ENCODE measurements at places on chromosomes 1 and 21.

- no peak for DNase-seq
These were observed 425.8 kb downstream of the DSCAM start for GRCh38 chr21:40421121-40421520.

- no peak for DNase-seq
These were observed 4.0 kb downstream of the HYI start for GRCh38 chr1:43449708-43450069.

DNA sequence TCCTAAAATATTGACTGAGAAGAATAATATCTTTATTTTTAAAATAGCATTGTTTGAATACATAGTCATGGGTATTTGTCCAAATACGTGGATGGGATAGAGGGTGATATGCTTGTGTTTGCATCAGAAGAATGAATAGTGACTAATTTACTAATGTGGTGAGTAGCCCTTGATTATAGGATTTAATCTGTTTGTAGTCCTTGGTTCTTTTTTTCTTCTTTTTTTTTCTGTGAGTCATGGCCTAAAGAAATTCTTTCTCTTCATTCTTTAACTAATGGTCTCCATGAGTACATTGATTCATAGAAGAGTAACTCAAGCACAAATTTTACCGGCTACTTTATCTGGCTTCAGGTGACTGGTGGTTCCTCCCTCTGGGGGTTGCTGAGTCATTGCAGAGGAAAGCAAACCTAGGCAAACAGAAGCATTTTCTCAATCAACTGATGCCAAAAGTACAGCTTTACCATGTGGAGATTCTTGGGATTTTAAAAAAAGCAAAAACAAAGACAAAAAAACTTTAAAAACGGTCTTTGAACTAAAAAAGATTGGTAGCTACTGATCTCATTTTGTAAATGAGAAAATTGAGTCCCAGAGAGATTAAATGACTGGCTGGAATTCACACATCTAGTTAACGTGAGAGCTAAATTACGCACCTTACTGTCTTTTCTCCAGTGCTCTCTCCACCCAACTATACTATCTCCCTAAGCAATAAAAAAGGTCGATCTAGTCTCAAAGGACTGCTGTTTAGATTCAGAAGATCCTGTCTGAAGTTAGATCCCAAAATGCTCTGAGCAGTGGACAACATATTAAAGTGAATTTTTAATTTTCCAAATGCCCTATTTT lies 40.5 kb downstream of the AK5 start:
- no peak for DNase-seq

GRCh38 chr1:47231301-47232186 lies 481 bp downstream of the TAL1 start:
- no peak for DNase-seq

- DNase-seq: no peak
These were observed 24.6 kb downstream of the C2CD2 start for GRCh38 chr21:41929248-41929647.

DNA sequence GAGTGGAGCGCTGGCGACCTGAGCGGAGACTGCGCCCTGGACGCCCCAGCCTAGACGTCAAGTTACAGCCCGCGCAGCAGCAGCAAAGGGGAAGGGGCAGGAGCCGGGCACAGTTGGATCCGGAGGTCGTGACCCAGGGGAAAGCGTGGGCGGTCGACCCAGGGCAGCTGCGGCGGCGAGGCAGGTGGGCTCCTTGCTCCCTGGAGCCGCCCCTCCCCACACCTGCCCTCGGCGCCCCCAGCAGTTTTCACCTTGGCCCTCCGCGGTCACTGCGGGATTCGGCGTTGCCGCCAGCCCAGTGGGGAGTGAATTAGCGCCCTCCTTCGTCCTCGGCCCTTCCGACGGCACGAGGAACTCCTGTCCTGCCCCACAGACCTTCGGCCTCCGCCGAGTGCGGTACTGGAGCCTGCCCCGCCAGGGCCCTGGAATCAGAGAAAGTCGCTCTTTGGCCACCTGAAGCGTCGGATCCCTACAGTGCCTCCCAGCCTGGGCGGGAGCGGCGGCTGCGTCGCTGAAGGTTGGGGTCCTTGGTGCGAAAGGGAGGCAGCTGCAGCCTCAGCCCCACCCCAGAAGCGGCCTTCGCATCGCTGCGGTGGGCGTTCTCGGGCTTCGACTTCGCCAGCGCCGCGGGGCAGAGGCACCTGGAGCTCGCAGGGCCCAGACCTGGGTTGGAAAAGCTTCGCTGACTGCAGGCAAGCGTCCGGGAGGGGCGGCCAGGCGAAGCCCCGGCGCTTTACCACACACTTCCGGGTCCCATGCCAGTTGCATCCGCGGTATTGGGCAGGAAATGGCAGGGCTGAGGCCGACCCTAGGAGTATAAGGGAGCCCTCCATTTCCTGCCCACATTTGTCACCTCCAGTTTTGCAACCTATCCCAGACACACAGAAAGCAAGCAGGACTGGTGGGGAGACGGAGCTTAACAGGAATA lies 4.2 kb downstream of the TFAP2E start:
- no peak for DNase-seq

DNA sequence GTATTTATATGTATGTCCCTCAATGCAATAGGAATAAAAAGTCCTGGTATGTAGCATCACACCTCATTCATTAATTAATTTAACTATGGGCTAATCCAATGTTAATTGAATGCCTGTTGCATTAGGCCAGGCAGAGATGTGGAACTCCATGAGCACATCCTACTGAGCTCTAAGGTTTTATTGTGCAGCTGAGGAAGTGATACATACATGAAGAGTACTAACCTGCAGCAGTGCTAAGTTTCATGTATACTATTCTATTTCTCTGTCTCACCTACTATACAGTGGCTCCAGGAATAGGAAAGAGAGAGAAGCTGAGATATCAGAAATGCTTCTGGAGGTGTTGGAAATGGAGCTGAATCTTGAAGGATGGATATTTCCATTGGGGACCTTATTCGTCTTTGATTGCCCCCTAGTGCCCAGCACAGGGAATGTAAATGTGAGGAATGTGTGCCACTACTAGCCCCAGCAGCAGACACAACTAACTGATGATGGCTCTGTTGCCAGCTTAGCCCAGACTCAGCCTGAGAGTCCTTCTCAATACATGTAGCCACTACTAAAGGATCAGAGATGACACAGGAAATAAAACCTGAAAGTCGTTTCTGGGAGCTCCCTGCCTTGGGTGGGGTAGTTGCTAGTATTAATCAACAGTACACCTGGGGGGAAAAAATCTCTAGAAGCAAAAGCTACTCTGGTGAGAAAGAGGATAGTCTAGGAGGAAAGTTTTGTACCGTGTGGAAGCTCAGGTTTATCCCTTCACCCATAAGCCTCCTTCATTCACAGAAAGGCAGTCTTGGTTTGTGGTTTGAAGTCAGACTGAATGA lies 173.3 kb upstream of the FOXD3 start:
- DNase-seq: peak; percentile 48

- no peak for DNase-seq
These were observed 576.6 kb downstream of the ADGRL2 start for GRCh38 chr1:82377201-82377884.

DNA sequence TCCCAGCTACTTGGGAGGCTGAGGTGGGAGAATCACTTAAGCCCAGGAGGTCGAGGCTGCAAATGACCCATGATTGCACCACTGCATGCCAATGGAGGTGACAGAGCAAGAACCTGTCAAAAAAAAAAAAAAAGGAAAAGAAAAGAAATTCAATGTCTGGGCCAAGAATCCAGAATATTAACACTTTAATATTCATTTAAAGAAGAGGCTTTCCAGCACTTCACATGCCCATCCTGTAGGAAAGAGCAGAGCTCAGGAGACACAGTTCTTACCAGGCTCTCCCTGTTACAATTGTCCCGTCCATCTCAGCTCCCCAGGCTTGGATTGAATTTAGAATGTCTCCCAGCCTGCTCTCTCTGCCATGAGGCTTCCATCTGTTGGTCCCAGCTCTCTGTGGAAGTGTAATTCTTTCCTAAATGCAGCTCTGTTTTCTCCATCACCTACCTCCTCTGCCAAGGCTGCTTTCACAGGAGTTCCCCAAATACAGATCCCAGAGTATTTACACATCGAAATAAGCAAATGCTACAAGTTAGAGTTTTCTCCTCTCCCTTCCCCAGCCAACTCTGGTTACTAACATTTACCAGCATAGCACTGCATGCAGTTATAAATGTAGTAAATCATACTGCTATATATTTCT lies 116.6 kb upstream of the CDC42BPA start:
- no peak for DNase-seq

DNA sequence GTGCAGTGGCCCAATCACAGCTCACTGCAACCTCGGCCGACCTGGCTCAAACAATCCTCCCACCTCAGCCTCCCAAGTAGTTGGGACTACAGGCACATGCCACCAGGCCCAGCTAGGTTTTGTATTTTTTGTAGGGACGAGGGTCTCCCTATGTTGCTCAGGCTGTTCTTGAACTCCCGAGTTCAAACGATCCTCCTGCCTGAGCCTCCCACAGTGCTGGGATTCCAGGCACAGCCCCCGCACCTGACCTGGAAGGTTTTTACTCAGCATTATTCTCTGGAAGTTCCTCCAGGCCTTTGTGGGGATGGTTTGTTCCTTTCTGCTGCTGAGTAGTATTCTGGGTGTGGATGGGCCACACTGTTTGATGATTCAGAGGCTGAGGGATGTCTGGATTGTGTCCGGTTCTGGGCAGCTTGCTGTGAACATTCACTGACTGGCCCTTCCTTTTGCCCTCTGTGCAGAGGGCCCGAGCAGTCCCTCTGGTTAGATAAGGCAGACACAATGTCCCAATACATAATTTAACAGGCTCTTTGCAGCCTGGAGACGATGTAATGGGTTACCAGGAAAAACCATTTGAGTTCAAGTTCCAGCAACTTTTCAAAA lies 6.0 kb upstream of the TRAPPC10 start:
- DNase-seq: no peak

- DNase-seq: peak; percentile 74
These were observed 28.1 kb downstream of the RABIF start for GRCh38 chr1:202860744-202861419.

- no peak for DNase-seq
These were observed 182.0 kb upstream of the C1orf87 start for GRCh38 chr1:60255565-60255964.

DNA sequence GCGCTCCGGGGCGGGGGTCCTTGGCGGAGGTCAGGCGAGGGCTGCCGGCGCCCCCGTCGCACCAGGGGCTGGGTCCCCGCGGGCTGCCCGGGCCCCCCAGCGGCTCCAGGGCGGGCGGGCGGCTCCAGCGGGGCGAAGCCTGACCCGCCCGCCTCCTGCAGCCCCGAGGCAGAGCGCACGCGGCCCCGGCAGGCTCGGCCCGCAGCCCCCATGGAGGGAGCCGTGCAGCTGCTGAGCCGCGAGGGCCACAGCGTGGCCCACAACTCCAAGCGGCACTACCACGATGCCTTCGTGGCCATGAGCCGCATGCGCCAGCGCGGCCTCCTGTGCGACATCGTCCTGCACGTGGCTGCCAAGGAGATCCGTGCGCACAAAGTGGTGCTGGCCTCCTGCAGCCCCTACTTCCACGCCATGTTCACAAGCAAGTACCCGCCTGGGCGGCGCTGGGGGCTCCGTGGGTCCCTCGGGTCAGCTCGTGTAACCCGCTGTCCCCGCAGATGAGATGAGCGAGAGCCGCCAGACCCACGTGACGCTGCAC lies 817 bp downstream of the KLHL17 start:
- DNase-seq: no peak

Data from NCI-H1105 (cell line).